ENCODE measurements at places on chromosomes 7 and 10. TPM values are rescaled to one million over a fixed set of nuclear protein-coding genes. Genes with fewer than 3 reads are reported as not detected.

Gene C10orf67
- 2.2 TPM for polyA plus RNA-seq

Gene CCDC3
- polyA plus RNA-seq: 16.1 TPM

Gene TAX1BP1
- 118 TPM for polyA plus RNA-seq

Gene SPDYE3
- 6.4 TPM for polyA plus RNA-seq

Gene ANK3
- polyA plus RNA-seq: 183 TPM

Gene RADIL
- polyA plus RNA-seq: 2.9 TPM

Gene AUTS2
- 86.6 TPM for polyA plus RNA-seq

Gene PTER
- 22.5 TPM for polyA plus RNA-seq

Gene ANKRD30A
- not detected for polyA plus RNA-seq

Gene VAX1
- polyA plus RNA-seq: not detected

Gene DNAJB12
- polyA plus RNA-seq: 37.5 TPM

Gene ZNF777
- 16.8 TPM for polyA plus RNA-seq

Gene FFAR4
- polyA plus RNA-seq: not detected

Gene CYP3A4
- polyA plus RNA-seq: 0.49 TPM

Gene IGFBP3
- 83.7 TPM for polyA plus RNA-seq

Gene TDRD1
- polyA plus RNA-seq: not detected

Gene ASB15
- 2.1 TPM for polyA plus RNA-seq

Gene PLEKHS1
- 0.30 TPM for polyA plus RNA-seq

Gene NKX1-2
- not detected for polyA plus RNA-seq

Gene GIMAP7
- polyA plus RNA-seq: 12.7 TPM

Gene LBX1
- polyA plus RNA-seq: not detected

Gene CALHM3
- not detected for polyA plus RNA-seq

Gene TMEM229A
- not detected for polyA plus RNA-seq

Gene OR2A12
- polyA plus RNA-seq: 0.05 TPM

Gene LIPM
- polyA plus RNA-seq: not detected

Gene EBF3
- polyA plus RNA-seq: 2.0 TPM

Gene CLEC2L
- polyA plus RNA-seq: 1.4 TPM

Gene KIAA1217
- polyA plus RNA-seq: 102 TPM

Gene CCNJ
- 18.3 TPM for polyA plus RNA-seq

Gene EIF5AL1
- 3.4 TPM for polyA plus RNA-seq

Gene PNLIPRP3
- polyA plus RNA-seq: not detected

Gene EXOSC1
- 32.0 TPM for polyA plus RNA-seq

Gene PTPRN2
- polyA plus RNA-seq: 6.6 TPM

Gene LOXL4
- polyA plus RNA-seq: 2.8 TPM

Gene ARHGEF35
- 27.3 TPM for polyA plus RNA-seq

Gene CNPY1
- not detected for polyA plus RNA-seq

Gene RNF32
- polyA plus RNA-seq: 3.5 TPM

Gene MYL10
- polyA plus RNA-seq: 0.30 TPM

Gene LRRD1
- 1.0 TPM for polyA plus RNA-seq
